T follicular helper cell (primary cell): ENCODE measurements at places on chromosomes 1 and 21.

DNA sequence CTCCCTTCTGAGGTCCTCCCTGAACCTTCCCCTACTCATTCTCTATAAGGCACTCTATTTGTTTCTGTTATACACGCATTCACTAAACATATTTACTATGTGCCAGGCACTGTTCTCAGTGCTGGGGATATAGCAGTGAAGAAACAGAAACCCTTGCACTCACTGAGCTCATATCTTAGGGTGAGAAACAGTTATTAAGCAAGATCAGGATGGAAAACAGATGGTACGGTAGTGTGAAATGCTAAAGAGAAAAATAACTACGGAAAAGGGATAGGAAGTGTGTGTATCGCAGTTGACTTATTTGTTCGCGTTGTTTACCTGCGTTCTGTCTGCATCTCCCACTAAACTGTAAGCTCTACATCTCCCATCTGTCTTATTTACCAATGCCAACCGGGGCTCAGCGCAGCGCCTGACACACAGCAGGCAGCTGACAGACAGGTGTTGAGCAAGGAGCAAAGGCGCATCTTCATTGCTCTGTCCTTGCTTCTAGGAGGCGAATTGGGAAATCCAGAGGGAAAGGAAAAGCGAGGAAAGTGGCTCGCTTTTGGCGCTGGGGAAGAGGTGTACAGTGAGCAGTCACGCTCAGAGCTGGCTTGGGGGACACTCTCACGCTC is 572 bp downstream of the CYB5RL start:
- DNase-seq = no peak

- no peak for DNase-seq
These were observed 1.3 kb upstream of the KLHDC7A start for GRCh38 chr1:18479454-18479853.

- no peak for DNase-seq
These were observed 30.5 kb upstream of the SOAT1 start for GRCh38 chr1:179263121-179263520.

DNA sequence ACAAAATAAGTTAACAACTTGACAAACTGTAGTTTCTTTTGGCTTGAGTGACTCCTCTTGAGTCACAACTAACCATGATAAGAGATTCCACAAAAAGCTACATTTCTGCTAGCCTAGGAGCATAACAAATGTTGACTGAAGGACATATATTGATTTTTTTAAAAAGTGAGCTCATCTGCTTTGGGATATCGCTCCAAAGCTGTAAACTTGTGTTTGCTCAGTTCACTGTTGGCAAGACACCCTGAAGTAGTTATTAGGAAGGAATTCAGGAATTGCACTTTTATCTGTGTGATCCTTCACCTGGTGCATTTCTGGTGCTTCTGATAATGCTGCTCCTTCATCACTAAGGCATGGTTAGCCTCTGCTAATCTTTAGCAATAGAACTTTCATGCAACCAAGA is 23.7 kb downstream of the RWDD3 start:
- no peak for DNase-seq

- DNase-seq = no peak
These were observed 25.0 kb downstream of the GIPC2 start for GRCh38 chr1:78070758-78071157.

DNA sequence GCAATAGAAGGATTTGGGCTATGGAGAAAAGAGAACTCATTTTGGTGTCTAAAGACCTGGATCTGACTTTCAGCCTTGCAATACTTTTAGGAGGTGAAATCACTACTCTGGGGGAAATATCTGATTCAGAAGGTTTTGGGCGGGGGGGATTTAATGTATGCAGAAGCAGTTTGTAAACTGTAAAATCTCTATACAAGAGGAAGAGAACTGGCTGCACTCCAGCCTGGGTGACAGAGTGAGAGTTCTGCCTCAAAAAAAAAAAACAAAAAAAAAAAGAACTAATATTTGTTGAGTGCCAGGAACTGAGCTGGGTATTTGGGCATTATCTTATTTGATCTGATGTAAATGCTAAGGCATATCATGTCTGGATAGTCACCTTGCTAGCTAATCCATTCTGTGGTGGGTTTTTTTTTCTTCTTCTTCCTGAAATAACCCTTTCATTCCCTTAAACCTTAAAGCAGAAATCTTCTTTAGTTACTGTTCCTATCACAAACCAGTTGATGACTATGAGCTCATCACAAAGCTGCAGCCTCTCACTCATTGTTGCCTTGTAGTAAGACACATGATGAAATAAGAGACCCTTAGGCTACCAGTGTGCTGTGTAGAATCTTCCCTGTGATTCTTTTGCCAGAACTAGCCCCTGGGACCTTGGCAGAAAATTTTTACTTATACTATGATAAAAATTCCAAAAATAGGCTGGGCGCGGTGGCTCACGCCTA is 35.6 kb upstream of the SLC16A1 start:
- no peak for DNase-seq

GRCh38 chr21:46229133-46229922 is 754 bp upstream of the LSS start:
- peak; percentile 17 for DNase-seq
